ENCODE measurements at places on chromosomes 4 and X. TPM values are rescaled to one million over a fixed set of nuclear protein-coding genes. Genes with fewer than 3 reads are reported as not detected.

DNA sequence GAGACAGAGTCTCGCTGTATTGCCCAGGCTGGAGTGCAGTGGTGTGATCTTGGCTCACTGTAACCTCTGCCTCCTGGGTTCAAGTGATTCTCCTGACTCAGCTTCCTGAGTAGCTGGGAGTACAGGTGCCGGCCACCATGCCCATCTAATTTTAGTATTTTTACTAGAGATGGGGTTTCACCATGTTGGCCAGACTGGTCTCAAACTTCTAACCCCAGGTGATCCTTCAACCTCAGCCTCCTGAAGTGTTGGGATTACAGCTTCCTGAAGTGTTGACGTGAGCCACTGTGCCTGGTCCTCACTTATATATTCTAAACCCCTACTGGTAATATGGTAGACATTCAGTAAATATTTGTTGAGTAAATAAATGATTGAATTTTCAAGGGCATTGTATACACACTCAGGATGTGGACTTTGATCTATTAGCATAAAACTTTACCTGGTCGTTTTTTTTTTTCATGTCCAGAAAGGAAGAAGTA, 33.0 kb downstream of the MTHFD2L start:
- DNase-seq, result no peak

DNA sequence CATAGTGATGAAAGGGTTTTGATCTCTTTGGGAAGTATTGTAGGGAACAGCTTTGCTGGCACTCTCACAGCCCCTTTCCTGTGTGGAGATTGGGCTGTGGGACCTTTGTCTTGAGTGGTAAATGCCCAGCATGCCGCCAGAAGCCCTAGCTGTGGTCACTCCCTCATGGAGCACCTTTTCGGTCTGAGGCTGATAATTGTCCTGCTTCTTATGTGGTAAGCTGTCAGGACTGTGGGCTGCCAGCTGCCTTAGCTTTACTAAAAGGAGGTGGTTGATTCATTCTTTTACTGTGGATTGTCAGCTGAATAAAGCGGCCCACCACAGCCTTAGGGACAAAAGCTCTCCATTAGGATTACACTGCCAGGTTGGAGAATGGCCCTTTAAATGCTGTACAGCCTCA, 7.1 kb downstream of the PASD1 start:
- DNase-seq, result no peak

DNA sequence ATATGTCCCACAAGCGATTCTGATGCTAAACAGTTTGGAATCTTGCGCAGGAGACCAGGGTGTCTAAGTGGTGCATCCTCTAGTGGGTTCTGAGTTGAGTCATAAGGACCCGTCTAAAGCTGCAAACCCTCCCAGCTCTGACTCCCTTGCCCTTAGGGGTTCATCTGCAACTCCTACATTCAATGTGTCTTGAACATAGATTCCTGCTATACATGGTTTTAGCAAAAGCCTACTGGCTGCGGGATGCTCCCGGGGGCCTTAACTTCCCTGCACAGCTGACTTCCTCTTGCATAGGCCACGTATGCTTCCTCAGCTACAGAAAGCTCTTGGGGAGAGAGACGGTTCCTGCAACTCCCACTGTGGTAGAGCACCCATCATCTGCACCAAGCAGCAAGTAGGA, 236.7 kb downstream of the EVC2 start:
- no peak for DNase-seq

DNA sequence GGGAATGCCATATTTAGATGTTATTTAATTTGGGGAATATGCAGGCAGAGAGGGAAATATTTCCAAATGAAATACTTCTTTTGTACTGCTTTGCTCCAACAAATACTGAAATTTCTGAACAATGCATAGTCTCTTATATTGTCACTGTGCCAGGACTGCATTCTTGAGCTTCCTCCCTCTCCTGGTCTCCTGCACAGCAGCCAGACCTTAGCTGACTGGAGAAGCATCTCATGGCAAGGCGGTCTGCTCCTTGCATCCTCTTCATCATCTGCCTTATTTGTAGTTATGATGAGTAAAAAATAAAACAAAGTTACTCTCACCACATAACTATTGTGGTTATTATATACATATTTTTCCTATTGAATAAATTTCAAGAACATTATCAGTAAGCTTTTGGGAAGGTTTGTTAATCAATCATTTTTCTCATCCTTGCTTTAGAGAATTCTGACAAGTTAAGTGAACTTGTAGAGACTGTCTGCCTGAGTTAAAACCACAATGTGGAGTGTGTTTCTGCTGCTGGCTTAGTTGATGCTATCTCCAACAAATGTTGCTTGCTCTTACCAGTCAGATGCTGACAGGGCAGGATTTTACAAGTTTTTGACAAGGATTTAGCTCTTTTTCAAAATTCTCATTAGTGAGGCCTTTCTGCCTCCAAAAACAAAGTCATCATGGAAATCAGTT, 153.6 kb downstream of the SOWAHB start:
- no peak for DNase-seq

- peak; percentile 5 for DNase-seq
Measured at GRCh38 chrX:132071254-132071653, 48.2 kb downstream of the STK26 start.

DNA sequence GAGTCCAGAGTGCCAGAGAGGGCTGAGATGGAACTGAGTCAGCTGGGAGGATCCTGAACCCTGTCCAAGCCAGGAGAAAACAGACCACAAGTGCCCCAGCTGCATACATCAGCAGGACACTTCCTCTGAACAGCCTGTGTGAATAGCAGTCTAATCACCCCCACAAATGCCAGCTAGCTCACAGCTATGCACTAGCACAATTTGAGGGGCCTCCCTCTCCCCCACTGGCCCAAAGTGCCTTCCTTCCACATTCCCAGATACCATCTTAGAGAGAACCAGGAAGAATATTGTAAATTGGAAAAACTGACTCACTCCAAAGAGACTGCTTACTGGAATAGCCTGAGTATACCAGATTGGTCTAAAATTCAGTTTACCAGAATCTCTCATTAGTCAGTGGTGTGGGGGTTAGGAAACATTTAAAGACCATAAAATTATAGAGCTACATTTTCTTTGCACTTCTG, 292.6 kb upstream of the KLF3 start:
- DNase-seq, result no peak

DNA sequence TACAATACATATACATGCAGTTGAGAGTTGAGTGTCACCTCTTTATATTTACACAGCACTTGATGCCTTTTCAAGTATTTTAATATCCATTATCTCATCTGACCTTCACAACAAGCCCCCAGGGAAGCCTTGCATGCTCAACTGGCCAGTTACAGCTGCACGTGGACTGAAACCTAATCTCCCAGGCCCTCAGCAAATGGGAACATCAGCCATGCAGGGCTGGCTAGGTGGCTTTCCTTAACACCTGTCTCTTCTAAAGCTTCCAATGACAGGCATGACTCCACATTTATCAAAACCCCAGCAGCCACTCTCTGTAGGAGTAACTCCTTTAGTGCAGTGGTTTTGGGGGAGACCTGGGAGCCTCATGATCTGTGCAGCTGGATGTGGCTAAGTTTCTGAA, 56.4 kb downstream of the PHKA2 start:
- no peak for DNase-seq

DNA sequence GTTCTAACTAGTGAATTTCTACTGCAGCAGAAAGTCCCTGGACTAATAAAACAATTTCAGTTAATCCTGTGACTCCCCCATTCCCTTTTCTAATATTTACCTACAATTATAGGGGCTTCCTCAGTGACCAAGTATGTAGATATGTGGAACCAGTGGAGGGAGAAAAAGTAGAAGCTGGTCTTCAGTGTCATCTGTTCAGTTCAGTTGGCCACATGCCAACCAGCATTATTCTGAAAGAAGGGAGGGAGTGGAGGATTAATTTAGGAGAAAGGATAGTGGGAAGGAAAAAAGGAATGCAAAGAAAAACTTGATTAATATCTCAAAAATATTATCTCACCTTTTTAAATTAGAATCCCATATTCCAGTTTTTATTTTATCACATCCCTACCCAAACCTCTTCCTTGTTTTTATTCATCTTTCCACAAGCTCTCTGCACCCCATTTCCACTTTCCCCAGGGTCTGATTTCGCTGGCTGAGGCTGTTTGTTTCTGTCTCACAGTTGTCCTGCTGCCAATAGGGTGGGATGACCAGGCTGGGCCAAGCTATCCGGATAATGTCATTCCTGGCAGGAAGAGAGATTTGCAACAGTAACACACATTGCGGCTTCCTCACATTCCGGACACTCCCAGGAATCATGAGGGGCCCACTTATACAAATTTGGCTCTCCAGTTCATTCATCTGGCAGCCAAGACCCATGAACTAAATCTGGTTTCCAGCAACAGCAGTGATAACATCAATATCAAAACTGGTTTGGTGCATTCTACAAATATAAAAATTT, 24.6 kb upstream of the ANTXR2 start:
- DNase-seq, result no peak

- no peak for DNase-seq
Measured at GRCh38 chr4:114366368-114366767, 232.2 kb upstream of the UGT8 start.

GRCh38 chr4:70815370-70815769, 24.3 kb downstream of the GRSF1 start:
- DNase-seq, result no peak

- DNase-seq, result no peak
Measured at GRCh38 chr4:149187726-149188125, 627.9 kb downstream of the IQCM start.

Gene KLHL5
- 48.2 TPM for polyA plus RNA-seq

Gene NAA11
- polyA plus RNA-seq, result not detected

Gene CENPE
- 20.6 TPM for polyA plus RNA-seq

Gene FAT1
- polyA plus RNA-seq, result 290 TPM
